ENCODE measurements at places on chromosomes 16 and 17.

GRCh38 chr16:49021136-49021535 lies 260.5 kb downstream of the CBLN1 start:
- no peak for DNase-seq

- DNase-seq = no peak
Observed at GRCh38 chr16:10599626-10600025, 19.2 kb upstream of the EMP2 start.

- DNase-seq = no peak
Observed at GRCh38 chr17:75133001-75133400, 1.5 kb upstream of the NT5C start.

GRCh38 chr17:74972973-74973328 lies 392 bp upstream of the HID1 start:
- no peak for DNase-seq

DNA sequence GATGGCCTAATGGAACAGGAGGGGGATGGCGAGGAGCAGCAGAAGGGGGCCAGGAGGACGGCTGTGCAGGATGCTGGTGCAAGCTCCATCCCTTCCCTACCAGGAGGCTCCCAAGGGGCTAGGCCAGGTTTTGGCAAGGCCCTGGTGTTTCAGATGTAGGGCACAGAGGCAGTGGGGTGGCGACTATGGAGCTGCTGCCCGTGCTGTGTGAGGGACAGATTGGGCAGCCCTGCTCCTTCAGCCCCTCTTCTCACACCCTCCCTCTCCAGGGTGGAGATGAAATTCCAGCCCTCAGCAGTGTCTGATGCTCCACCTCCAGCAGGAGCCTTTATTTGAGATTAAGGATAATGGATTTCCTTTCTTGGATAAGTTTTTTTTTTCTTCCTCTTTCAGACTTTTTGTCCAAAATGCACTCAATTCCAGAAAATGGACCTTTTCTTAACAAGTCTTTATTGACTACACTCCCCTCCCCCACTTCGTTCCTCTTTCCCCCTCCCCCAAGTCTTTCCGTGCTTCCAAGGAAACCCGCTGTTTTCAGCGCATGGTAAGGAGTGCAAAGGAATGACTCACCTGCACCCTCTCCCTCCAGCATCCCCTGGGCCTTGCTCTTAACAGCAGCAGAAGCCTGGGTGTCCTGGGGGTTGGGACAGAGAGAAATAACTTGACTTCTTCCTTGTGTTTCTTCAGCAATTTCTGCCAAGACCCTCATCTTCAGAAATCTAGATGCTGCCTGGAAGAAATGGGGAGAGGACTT lies 95.2 kb downstream of the CCDC182 start:
- DNase-seq = no peak

- no peak for DNase-seq
Observed at GRCh38 chr17:34067011-34067410, 188.1 kb upstream of the CCL2 start.

DNA sequence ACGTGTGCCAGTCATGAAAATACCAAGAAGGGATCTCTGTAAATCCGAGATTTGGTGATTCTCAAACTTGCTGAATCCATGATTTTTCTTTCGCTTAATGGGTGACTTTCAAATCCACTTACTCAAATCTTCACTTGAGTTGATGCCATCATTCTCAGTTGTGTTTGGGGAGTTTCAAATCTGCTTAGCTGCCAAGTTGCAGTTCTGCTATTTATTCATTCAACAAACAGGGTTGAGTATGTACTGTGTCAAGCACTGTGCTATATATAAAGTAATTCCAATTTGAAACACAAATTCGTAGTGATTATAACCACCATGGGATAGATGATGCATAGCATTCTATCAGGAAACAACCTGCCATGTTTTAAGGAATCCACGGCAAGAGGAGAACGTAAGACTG lies 394.3 kb downstream of the CDH13 start:
- no peak for DNase-seq

- no peak for DNase-seq
Observed at GRCh38 chr17:48915459-48916282, 7.5 kb downstream of the UBE2Z start.

DNA sequence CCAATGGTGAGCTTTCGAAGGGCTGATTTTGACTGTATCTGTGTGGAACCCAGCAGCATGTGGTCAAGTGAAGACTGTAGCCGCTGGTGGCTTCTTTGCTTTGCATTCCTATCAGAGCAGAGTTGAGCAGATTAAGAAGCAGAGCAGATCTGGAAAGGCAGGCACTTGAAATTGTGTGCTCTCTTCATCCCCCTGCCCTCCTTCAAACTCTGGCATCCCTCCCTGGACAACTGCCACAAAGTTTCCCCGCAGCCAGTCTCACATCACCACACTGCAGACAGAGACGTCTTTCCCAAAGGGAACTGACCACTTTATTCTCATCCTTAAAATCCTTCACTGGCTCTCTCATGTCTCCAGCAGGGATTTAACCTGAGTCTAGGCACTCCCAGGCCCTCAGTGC lies 237.1 kb upstream of the DYNLRB2 start:
- no peak for DNase-seq

DNA sequence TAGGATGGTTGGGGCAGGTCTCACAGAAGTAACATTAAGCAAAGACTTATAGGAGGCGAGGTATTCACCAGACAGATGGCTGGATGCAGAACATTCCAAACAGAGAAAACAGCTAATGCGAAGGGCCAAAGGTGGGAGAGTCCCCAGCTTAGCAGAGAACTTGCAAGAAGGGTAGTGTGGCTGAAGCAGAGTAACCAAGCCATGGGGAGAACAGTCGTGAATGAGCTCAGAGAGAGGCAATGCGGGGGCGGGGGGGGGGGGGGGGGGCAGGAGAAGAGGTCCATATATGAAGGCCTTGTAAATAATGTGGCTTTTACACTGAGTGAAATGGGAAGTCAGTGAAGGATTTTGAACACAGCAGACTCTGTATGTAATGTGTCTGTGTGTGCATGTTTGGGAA lies 81.3 kb downstream of the SMG6 start:
- no peak for DNase-seq

- peak; percentile 96 for DNase-seq
Observed at GRCh38 chr17:781805-782731, at the start of the genes GLOD4 and MRM3. Gene GLOD4, minus strand, starts transcription at chr17:782280. Its CDS starts 25 bp downstream, at chr17:782255. Gene MRM3, plus strand, starts transcription at chr17:782353. Its CDS starts 26 bp downstream, at chr17:782379.

- no peak for DNase-seq
Observed at GRCh38 chr17:50963139-50963538, 97.0 kb upstream of the TOB1 start.

GRCh38 chr16:20773679-20774078 lies 9.9 kb downstream of the ACSM3 start:
- no peak for DNase-seq

GRCh38 chr17:50890675-50891516 lies 24.7 kb upstream of the TOB1 start:
- peak; percentile 36 for DNase-seq

- DNase-seq = no peak
Observed at GRCh38 chr17:39753514-39754160, 15.9 kb downstream of the GRB7 start.

- no peak for DNase-seq
Observed at GRCh38 chr16:49150341-49150740, 131.3 kb downstream of the CBLN1 start.

DNA sequence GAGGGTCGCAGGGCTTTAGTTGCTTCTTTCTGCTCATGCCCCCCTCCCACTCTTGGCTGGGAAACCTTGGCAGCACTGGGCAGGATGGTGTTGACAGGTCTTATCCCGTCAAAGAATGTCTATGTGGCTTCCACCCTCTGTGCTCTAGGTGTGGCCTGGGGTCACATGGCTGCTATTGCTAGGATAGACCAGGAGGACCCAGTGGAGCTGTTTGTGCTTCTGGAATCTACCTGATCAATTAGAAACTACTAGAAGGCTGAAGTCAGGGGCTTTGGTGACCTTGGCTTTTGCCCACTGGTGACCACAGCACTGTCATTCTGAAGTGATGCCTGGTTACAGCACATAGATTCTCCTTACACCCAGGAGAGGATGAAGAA lies 105.8 kb downstream of the CMIP start:
- no peak for DNase-seq

GRCh38 chr16:11354733-11355574 lies 9.7 kb downstream of the RMI2 start:
- DNase-seq = no peak

- DNase-seq = no peak
Observed at GRCh38 chr16:82651921-82652601, 25.3 kb downstream of the CDH13 start.

DNA sequence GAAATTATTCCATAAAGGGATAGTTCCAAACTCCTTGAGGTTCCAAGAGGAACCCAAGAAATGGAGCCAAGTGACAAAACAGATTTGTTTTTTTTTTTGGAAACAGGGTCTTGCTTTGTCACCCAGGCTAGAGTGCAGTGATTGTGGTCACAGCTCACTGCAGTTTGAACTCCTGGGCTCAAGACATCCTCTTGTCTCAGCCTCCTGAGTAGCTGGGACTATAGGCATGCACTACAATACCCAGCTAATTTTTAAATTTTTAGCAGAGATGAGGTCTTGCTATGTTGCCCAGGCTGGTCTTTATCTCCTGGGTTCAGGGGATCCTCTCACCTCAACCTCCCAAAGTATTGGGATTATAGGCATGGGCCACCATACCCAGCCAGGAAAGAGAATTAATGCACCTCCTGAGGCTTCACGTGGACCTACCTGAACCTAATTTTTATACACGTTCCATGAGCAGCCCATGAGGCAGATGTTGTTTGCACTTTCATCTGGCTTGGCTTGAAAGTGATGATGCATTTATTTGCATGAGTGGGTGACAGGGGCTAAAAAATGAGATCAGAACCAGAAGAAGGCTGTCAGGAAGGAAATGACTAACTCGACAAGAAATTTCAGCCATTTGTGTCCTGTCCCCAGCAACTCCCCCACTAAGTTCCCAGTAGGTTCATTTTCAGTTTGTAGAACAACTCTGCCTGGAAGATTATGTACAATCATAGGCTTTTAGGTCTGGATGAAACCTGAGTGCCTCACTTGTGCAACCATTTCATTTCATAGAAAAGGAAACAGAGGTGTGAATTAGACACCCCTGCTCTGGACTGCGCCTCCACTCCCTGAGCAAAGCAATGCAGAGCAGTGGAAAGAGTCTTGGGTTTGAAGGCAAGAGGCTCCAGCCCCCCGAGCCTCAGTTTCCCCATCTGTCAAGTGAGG lies 10.3 kb upstream of the IRF8 start:
- no peak for DNase-seq
